NCI-H2107 (cell line): ENCODE measurements at places on chromosomes 16 and 17.

GRCh38 chr17:55186937-55187770 is 77.6 kb upstream of the HLF start:
- no peak for DNase-seq

GRCh38 chr17:73645050-73645871 is 1.0 kb upstream of the SDK2 start:
- peak; percentile 78 for DNase-seq

GRCh38 chr16:2704983-2705275 is 15.1 kb downstream of the PRSS27 start:
- DNase-seq, result no peak

GRCh38 chr16:81686391-81687130 is 92.5 kb upstream of the PLCG2 start:
- no peak for DNase-seq

DNA sequence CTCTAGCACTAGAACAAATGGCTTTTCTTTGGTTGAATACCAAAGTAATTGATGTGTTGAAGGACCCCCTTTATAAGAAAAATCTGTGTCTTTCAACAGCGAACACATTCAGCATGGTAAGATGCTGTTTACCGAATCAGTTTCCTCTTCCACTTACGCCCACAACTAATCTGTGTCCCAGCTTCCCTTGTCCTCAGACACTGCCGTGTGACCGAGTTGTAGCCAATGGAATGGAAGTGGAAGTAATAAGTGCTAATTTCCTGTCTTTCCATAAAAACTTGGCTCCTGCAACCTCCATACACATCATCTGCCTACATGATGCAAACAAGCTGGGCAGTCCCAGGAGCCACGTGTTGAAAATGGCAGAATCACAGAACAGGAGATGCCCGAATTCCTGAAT is 10.4 kb downstream of the CDIPT start:
- DNase-seq, result no peak

- DNase-seq, result no peak
Measured at GRCh38 chr17:44917456-44917855, 2.2 kb upstream of the GFAP start.

DNA sequence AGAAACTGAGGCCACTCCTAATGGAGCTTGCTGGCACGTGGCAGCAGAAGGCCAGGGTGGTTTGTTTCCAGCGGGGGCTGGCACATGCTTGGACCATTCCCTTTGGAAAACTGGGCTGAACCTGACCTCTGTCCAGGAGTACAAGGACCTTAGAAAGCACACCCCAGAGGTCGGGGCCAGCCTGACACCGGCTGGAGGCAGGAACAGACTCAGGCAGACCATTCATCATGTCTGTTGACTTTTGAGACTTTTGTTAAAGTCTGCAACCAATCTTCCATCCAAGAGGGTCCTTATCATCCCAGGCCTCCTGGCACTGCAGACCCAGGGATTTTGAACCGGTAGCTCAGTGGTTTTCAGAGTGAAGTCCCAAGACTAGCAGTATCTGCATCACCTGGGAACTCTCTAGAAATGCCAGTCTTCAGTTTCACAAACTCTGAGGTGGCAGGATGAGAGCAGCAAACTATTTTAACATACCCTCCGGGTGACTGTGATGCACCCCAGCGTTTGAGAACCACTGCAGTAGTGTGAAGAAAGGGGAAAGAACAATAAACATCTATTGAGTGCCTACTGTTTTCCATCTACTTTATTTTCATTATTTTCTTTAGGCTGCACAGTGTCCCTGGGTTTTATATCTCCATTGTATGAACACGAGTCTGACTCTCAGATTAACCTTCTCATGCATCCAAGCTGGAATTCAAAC is 145.3 kb upstream of the PLCG2 start:
- no peak for DNase-seq

DNA sequence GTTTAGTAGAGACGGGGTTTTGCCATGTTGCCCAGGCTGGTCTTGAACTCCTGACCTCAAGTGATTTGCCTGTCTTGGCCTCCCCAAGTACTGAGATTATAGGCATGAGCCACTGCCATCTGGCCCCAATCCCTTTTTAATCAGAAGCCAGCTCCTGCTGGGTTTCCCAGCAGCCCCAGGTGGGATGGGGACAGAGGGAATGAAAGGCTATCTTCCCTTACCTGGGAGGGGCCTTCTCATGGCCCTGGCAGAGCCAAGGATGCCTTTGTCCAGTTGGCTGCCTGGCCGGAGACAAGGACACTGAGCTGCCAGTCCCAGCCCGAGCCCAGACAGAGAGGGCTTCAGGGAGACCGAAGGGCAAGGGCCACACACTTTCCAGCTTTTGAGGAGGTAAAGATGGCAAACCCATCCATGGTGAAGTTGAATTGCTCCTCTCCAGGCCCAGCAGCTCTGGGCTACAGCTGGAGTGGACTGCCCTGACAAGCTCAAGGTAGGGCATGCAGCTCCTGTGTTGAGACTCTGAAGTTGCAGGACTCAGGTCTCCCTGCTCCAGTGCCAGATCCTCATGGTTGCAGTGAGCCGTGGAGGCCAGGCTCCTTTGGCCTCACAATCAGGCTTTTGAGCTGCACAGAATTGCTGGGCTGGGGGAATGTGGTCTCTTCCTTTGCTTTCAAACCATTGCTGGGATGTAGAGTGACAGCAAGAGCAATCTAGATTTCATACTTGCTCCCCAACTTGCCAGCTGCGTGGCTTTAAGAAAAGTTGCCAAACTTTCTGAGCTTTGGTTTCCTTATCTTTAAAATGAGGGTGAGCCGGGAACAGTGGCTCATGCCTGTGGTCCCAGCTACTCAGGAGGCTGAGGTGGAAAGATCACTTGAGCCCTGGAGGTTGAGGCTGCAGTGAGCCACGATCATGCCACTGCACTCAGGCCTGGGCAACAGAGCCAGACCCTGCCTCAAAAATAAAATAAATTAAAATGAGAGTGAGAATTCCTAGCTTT is 44.5 kb upstream of the IL34 start:
- DNase-seq, result no peak

DNA sequence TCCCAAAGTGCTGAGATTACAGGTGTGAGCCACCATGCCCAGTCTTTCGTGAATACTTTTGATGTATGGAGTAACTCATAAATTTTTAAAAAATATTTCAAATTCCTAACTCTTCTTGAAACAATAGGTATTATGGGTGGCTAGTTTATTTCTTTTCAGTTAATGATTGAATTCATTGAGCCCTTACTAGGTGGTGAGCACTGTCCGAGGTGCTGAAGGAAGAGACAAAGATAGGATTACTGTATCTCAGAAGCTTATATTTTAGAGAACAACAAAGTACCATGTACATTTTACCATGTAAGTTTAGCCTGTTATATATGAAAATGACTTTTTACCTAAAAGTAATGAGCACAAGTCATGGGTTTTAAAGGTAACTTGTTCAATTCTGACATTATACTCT is 418.3 kb downstream of the NPIPA7 start:
- DNase-seq, result no peak

GRCh38 chr17:53129863-53130262 is 692.9 kb upstream of the KIF2B start:
- DNase-seq, result no peak

DNA sequence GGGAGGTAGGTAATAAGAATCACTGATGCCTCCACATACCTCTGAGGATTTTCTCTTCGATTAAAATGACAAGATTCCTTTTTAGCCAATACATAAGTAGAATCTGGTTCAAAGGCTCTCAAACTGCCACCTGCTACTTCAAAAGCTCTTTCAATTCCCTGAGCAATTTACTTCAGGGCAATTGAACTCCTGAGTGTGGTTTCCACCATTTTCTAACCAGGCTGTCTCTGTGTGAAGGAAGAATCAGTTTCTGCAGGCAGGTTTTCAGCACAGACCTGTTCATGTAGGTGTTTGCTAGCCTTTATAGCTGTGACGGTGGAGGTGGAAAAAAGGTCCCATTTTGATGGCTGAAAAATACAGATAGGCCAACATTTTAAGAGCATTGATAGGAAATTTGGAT is 18.2 kb upstream of the HS3ST3B1 start:
- DNase-seq, result no peak

DNA sequence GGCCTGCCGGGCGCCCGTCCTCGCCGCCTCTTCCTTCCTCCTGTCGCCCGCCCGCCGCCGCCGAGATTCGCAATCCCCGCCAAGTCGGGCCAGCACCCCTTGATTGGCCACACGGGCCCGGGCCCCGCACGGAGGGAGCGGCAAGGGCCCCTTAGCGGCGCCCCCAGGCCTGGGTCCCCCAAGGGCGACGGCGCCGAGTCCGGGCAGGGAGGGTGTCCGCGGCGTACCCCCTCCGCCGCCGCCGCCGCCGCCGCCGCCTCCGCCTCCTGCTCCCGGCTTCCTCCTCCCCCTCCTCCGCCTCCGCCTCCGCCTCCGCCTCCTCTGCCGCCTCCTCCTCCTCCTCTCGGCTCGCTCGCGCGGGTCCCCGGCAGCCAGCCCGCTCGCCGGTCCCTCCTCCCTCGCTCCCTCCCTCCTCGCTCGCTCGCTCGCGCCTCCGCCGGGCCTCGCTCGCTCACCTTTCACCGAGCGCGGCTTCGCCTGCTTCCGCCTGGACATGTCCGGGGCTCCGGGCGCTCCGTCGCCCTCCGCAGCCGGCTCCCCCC is 561 bp downstream of the ZNF423 start:
- no peak for DNase-seq

GRCh38 chr16:8956265-8957062 is 7.2 kb downstream of the USP7 start:
- DNase-seq, result no peak

DNA sequence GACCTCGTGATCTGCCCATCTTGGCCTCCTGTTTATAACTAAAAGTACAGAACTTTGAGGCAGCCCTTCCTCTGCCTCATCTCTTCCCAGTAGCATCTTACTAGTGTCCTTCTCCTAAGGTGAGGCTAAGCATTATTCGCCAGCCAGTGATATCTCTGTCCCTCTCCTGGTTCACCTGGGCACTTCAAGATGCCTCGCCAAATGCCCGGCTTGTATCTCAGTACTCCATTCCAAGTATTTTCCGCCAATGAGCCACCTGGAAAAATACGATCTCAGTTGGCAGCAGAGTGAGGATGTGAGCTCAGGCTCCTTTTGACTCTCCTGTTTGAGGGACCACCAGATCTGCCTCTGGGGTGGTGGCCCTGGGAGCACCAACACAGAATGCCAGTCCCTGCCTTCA is 25.9 kb upstream of the WSCD1 start:
- DNase-seq, result no peak

- DNase-seq, result no peak
Measured at GRCh38 chr17:40605306-40605705, 40.0 kb upstream of the CCR7 start.

- no peak for DNase-seq
Measured at GRCh38 chr17:57286399-57287105, 30.2 kb downstream of the MSI2 start.

- no peak for DNase-seq
Measured at GRCh38 chr16:5670198-5670597, 572.6 kb upstream of the EEF2KMT start.

DNA sequence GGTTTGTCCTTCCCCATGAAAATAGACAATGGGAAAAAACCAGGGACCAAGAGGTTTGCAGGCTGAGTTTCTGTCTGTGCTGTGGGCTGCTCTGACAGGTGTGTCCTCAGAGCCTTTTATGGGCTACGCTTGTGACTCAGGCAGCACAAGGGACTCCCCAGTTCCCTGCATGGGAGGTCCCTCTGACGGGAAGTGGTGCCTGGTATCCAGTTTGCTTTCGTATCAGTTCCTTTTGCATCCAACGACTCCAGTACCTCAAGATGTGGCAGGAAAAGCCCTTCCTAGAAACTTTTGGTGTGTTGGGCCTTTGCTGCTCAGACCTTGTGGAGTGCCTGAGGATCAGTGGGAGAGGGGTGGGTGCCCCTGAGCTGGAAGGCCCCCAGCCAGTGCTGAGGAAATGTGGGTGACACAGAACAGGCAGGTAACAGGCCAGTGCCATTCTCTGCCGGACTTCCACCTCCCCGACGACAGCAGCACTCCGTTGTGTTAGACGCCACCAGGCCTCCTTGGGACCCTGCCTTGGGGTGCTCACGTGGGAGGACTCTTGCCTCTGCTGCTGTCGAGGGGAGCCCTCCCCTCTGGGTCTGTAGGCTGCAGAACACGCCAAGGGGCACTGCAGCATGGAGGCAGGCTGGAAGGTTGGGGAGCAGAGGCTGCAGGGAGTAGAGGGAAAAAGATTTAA is 38.4 kb upstream of the IRF8 start:
- DNase-seq, result no peak

- DNase-seq, result no peak
Measured at GRCh38 chr17:57868007-57868909, 18.4 kb upstream of the MRPS23 start.

- DNase-seq, result no peak
Measured at GRCh38 chr16:5459863-5460262, 362.3 kb upstream of the EEF2KMT start.

DNA sequence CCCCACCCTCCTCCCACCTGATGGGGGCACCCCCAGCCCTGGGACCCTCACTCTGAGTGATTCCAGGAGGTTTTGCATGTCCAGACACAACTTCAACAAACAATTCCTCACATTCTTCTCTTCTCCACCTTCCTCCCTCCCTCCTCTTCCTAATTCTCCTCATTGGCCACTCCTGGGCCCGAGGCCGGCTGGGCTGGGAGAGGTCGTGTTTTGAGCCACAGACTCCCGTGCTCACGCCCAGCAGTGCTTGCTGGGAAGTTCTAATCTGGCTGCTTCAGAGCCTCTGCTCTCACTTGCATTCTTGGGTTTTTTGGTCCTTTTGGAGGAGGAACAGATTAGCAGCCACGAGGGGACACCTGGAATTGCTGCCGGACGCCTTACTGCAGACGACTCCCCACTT is 157.0 kb downstream of the NTN1 start:
- no peak for DNase-seq

GRCh38 chr17:61331178-61331577 is 68.5 kb upstream of the TBX2 start:
- DNase-seq, result no peak

- DNase-seq, result no peak
Measured at GRCh38 chr16:22270525-22270924, 26.7 kb upstream of the POLR3E start.

- DNase-seq, result no peak
Measured at GRCh38 chr16:8620535-8620934, 963 bp upstream of the METTL22 start.

GRCh38 chr17:37067555-37068111 is 118.9 kb downstream of the AATF start:
- no peak for DNase-seq

DNA sequence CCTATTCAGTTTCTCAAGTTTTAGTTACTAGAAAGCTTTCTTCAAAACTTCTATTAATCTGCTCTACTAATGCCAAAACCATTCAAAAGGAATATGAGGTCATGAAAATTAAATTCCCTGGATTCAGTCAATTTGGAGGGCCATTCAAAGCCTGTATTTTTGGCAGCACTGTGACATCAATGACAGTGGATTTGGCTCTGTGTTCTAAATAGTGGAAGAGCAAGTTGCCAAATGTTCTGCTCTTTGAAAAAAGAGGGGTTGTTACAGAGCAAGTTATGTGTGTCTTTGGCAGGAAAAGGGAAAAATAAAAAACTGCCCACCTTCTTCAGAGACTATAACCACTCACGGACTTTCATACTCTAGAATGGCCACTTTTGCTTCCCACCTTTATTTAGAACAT is 3.2 kb upstream of the C16orf46 start:
- no peak for DNase-seq

DNA sequence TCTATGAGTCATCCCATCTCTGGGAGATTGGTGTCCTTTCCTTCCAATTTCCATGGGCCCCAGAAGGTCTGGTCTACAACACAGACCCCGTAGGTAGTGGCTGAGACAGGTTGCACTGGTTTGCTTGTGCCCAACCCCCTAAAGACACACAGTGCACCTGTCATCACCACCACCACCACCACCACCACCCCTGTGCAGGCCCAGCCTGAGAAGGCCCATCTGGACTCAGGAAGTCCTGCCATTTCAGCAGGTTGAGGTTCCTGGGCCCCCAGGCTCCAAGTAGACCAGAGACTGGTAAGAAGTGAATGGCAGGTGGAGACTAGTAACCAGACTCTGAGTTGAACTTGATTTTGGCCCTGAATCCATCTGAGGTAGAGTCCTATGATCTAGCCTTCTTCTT is 25.9 kb upstream of the PHB1 start:
- no peak for DNase-seq
